ENCODE measurements at places on chromosomes 1 and 21.

DNA sequence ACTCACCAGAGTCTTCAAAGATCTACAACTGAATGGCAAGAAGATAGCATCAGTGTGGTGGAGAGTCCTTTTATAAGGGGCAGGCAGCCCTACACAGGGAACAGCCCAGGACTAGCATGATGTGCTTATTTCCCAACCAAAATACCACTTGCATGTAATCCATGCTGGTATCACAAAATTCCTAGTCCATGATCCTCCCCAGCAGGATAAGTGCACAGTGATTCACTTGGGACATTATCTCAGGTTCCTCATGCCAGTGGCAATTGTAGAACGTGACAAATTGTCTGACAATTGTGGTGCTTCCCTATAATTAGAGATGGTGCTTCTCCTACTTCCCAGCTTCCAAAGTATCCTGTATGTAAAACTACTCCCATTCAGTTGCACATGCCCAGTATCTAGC is at the start of gene SPRR2G:
SPRR2G (minus strand) TSS at position 45 of the 400 bp plus-strand sequence. CDS start 780 bp downstream, outside the sequence.
- DNase-seq: no peak

- no peak for DNase-seq
Measured at GRCh38 chr21:38766987-38767722, 38.6 kb upstream of the ETS2 start.

- DNase-seq: no peak
Measured at GRCh38 chr1:52404975-52405338, 555 bp downstream of the PRPF38A start.

DNA sequence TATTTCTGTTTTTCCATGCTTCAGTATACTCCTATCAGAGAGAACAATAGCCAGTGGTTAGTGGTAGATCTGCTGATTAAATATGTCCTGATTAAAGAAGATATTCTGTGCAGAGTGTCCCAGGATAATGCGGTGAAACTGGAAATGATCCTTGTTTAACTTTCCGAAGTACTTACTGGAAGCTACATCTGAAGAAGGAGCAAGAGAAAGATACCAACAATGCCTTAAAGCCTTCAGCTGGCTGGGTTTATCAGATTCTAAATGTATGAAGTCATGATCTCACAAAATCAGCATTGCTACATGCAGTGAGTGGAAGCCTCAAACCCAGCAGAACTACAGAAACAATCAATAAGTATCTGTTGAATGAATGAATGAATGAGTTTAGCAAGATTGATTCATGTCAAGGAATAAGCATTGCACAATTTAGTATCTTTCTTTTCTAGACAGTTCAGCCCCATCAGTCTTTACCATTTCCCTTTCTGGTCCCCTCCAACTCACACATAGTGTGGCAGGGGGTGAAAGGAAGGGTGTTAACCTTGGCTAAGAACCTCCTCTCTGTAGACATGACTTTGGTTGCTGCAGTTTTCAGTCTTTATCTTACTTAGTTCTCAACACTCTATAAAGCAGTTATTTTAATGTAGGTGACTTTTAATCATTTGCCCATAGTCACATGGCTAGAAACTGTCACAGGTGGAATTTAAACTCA is 24.7 kb upstream of the DNASE2B start:
- DNase-seq: no peak

DNA sequence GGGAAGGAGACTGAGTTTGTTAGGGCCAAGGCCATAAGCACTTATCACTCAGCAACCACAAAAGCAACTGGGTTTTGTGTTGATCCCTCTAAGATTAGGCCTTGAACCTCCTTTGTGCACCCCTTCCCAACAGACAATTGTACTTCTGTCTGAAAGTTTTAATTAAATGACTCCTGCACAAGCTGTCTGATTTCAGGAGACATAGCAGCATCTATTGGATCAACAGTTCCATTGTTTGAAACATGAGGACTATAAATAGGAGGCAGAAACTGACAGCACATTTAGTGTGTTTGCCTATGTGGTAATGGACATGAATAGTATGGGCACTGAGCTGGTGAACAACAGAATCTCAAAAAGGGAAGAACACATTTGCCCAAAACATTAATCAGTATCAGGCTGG is 167.3 kb upstream of the KCNJ6 start:
- DNase-seq: no peak

DNA sequence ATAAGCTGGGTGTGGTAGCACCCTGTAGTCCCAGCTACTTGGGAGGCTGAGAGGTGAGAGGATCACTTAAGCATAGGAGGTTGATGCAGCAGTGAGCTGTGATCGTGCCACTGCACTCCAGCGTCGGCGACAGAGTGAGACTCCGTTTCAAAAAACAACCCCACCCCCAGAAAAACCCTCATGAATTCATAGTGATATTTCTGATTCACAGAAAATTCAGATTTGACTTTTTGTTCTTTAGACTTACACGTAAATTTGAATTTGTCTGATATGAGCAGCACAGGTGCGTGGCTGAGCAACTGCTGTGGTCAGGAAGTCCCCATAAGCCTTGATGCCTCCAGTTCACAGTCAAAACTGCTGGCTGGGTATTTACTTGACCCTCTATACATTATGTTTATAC is 10.0 kb upstream of the MORC3 start:
- no peak for DNase-seq

DNA sequence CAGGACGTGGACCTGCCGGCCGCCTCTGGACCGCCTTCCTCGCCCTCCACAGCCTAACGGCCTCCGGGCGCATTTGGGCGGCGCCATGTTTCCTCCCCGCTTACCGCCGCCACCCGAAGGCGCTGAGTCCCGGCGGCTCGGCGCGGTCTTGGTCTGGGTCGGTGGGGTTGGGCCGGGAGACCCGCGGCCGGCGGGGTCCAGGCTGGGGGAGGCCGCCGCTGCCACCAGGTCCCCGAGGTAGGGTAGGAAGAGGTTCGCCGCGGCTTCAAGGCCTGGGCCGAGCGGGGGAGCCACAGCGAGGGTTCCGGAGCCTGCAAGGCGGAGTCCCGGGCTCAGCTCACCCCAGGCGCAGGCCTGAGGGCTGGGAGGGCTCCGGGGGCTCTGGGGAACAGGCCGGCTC is 5.5 kb downstream of the OR2C3 start:
- no peak for DNase-seq

GRCh38 chr1:115606305-115606704 is 35.5 kb upstream of the VANGL1 start:
- DNase-seq: no peak

DNA sequence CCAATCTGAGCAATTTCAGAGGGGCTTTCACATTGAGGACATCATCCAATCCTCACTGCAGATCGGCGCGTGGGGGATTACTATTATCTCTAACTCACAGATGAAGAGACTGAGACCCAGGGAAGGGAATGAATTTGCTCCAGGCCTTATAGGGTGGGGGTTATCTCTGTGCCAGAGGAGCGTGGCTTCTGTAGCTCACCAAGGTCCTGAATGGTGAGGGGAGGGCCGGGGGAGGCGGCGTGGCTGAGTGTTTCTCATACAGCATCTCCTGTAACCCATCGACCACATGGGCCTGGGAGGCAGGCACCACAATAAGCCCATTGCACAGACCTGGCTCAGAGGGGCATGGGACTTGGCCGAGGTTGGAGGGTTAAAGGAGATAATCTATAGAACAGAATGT is 143.0 kb upstream of the KLHDC7A start:
- no peak for DNase-seq

GRCh38 chr1:214542275-214543199 is 8.9 kb downstream of the PTPN14 start:
- no peak for DNase-seq

DNA sequence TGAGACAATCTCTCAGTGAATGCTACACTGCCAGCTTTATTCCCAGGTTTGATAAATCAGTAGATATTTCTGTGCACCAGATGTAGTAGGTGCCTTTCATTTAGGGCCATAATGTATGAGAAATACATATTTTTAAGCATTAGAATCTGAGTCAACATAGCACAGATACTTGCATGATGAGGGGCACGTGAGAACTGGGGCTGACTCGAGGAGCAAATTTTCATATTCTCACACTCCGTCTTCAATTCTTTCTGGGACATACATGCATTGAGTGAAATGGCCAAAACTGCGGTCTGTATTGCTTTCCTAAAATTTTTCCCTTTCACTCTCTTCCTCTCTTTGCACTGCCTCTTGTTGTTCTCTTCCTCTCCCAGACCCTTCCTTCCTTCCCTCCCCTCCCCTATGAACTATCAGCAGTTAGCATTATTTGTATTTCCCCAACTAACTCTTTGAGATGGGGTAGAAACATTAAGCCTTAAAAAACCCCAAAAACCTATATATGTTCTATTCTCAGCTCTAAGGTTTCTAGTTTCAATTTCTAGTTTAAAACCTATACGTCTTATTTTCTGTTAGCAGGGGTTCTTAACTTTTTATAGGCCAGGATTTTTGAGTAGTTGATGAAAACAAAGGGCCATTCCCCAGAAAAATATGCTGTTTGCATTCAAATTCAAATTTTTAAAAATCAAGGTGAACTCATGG is 289.1 kb downstream of the PTBP2 start:
- DNase-seq: no peak

GRCh38 chr1:203539831-203540546 is 46.0 kb downstream of the OPTC start:
- no peak for DNase-seq

GRCh38 chr1:227390525-227390924 is 72.2 kb upstream of the CDC42BPA start:
- no peak for DNase-seq

GRCh38 chr21:25733859-25734653 is 648 bp downstream of the ATP5PF start:
- DNase-seq: no peak

- DNase-seq: no peak
Measured at GRCh38 chr1:221011145-221011544, 131.9 kb downstream of the HLX start.

GRCh38 chr1:168513656-168514404 is 30.0 kb downstream of the XCL2 start:
- DNase-seq: no peak

GRCh38 chr1:100710906-100711682 is 8.4 kb upstream of the VCAM1 start:
- DNase-seq: no peak

DNA sequence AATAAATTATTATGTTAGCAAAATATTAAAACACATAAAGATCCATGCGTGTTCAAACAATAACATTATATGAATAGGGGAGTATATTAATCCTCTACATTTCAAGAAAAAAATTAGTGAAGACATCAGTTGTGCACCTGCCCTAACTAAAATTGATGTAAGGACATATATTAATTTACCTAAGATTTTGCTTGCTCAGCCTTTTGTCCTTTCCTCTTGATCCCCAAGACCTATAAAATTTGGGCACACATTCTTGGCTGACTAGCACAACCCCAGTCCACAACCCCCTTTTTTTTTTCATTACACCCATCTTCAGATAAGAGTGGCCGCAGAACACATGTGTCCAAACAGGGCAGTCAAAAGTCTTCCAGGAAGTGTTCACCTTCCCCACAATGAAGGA is 6.6 kb downstream of the KRTAP21-2 start:
- no peak for DNase-seq

- no peak for DNase-seq
Measured at GRCh38 chr1:25550155-25550506, 6.7 kb downstream of the LDLRAP1 start.

- no peak for DNase-seq
Measured at GRCh38 chr1:185825556-185825955, 91.4 kb downstream of the HMCN1 start.

- DNase-seq: peak; percentile 22
Measured at GRCh38 chr21:31293986-31294385, 50.1 kb downstream of the TIAM1 start.

GRCh38 chr1:29436181-29436785 is 200.0 kb downstream of the PTPRU start:
- DNase-seq: no peak

GRCh38 chr1:5648410-5649165 is 343.6 kb downstream of the NPHP4 start:
- no peak for DNase-seq

DNA sequence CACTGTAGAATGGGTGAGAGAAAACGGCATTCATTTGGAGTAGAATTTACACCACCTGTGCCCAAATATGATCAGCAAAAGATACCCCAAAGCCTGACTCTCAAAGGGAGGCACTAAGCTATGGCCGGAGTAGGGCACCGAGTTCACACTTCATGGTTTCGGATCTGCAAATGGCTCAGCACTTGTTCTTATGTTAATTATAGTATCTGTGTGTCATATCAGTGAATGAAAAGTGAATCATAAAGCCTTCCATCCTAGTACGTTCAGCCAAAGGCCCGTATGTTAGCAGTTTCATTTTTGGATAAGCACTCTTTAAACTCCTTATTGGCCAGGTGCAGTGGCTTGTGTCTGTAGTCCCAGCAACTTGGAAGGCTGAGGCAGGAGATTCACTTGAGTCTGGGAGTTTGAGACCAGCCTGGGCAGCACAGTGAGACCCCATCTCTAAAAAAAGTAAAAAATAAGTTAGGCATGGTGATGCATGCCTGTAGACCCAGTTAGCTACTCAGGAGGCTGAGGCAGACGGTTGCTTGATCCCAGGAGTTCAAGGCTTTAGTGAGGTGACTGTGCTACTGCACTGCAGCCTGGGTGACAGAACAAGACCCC is 4.9 kb upstream of the CORT start:
- no peak for DNase-seq

GRCh38 chr1:79648126-79648525 is 641.6 kb upstream of the ADGRL4 start:
- no peak for DNase-seq

DNA sequence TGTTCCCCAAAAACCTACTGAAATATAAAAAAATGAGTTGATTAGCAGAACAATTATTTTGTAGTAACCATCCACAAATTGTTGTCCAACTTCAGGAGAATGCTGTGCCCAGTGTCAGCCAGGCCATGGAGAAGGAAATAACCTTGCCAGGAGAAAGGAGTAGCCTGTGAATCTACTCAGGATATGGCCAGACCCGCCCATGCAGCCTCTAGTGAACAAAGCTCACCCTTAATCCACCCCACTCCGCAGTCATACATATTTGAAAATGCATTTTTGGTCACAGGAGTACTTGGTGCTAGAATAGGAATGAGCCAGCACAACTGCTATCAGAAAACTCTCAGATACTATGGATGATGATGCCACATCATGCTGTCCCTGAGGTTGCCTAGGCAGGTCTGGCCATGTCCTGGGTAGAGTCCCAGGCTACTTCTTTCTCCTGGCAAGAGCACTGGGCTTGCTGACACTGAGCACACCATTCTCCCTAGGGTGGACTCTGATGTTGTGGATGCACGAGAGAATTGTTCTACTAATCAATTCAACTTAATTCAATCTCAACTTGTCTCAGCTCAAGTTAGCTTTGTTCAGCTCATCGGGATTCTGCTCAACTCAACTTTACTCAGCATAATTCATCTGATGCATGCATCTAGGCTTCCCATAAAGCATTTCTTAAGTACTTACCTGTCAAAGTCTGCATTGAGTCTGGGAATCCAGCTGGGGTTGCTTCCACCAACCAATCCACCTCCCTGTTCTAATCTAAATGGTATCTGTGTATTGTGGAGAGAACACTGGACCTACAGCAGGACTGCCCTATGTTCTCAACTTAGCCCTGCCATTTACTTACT is 18.2 kb downstream of the STYXL2 start:
- no peak for DNase-seq
